ENCODE measurements at places on chromosomes 4 and X. TPM values are rescaled to one million over a fixed set of nuclear protein-coding genes. Genes with fewer than 3 reads are reported as not detected.

The EPGN gene
- not detected for total RNA-seq

The SLC4A4 gene
- total RNA-seq = 16.8 TPM

The PGRMC1 gene
- 75.3 TPM for total RNA-seq

The PHOX2B gene
- not detected for total RNA-seq

The KCND1 gene
- total RNA-seq = 0.28 TPM

The NRK gene
- total RNA-seq = 3.6 TPM

The CXorf66 gene
- not detected for total RNA-seq

The BBS12 gene
- total RNA-seq = 5.9 TPM

The GEMIN8 gene
- total RNA-seq = 12.0 TPM

The FREM3 gene
- not detected for total RNA-seq

The IL21 gene
- not detected for total RNA-seq

The SYTL5 gene
- total RNA-seq = 0.56 TPM

The EVC2 gene
- total RNA-seq = 5.9 TPM

The CRMP1 gene
- total RNA-seq = 4.4 TPM

The CDKL2 gene
- total RNA-seq = 0.18 TPM

The BEND4 gene
- total RNA-seq = not detected

The TLR1 gene
- 1.1 TPM for total RNA-seq

The ELK1 gene
- total RNA-seq = 14.2 TPM

The DHRSX gene
- total RNA-seq = 28.3 TPM

The KIT gene
- total RNA-seq = 6.9 TPM

The AKAP4 gene
- total RNA-seq = not detected

The FAM9B gene
- total RNA-seq = not detected

The PAGE2B gene
- total RNA-seq = not detected

The WNK3 gene
- total RNA-seq = 1.4 TPM

The INTU gene
- 12.5 TPM for total RNA-seq

The ITM2A gene
- total RNA-seq = not detected

The HSFX4 gene
- total RNA-seq = not detected

The HERC3 gene
- 9.5 TPM for total RNA-seq

The ABCG2 gene
- 1.4 TPM for total RNA-seq

The PDHA2 gene
- total RNA-seq = not detected

The RPS3A gene
- 2,908 TPM for total RNA-seq

The TLR2 gene
- total RNA-seq = under 0.01 TPM

Data from IMR-90 (cell line).